ENCODE measurements at places on chromosomes 3 and 15. TPM values are rescaled to one million over a fixed set of nuclear protein-coding genes. Genes with fewer than 3 reads are reported as not detected.

Gene A4GNT
- not detected for total RNA-seq

GRCh38 chr3:123459862-123460261, 11.0 kb upstream of the ADCY5 start:
- DNase-seq: no peak

DNA sequence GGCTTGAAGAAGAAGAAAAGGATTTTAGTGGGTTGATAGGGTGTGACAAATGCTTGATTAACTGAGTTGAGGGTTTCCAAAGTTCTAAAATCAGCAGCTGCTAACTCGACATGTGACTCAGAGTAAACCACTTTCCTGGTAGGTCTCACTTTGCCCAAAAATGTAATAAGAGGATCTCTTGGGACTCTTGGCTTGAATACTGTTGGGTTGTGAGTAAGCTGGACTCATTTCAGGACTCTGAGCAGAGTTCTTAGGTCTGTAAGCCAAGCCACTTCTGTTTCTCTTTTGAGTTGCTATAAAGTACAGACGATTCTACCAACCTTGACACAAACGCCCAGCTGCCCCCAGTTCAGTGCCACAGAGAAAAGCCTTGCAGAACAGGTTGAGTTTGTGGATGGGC, 241.1 kb downstream of the ZNF621 start:
- DNase-seq: no peak

DNA sequence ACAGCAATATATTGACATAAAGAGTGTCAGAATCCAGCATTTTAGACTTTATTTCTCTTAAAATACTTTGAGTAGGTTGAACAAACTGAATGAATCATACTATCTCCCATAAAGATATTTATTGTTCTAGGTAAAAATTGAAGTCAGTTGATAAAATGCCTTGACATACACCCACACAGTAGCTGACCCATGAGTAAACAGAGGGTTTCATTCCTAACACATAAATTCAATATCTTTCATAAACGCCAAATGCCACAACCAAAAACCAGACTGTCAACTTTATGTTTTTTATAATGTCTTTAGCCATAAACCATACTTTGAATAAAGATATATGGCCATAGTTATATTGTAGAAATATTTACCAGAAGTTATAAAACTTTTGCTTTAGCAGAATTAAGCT, 742.4 kb downstream of the NAALADL2 start:
- DNase-seq: no peak
